Ovary (tissue), 10 donors: ENCODE measurements at places on chromosomes 7 and 10. TPM values are rescaled to one million over a fixed set of nuclear protein-coding genes. Genes with fewer than 3 reads are reported as not detected.

Gene SPDYE6
- not detected for total RNA-seq

DNA sequence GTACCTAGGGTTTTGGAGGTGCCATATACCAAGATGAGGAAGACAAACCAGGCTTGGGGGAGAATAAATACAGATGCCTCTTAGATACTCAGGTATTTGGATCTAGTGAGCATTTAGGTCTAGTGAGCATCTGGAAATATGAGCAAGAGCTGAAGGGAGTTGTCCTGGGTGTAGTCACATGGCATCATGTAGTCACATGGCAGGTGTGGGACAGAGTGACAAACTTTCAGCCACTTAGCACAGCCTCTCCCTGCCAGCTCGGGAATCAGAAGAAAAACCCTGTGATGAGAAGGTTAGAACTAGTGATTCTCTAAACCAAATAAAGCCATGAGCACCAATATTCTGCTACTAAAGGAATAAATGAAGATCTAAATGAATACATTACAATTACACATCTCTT lies 24.3 kb downstream of the RGR start:
- H3K27ac ChIP-seq, result no peak overlapping the region
- no peak for DNase-seq
- H3K27me3 ChIP-seq, result no peaks in the 10 kb centered on the region
- H3K36me3 ChIP-seq, result no peaks in the 10 kb centered on the region

GRCh38 chr7:100860702-100861615 lies 6.2 kb upstream of the TRIP6 start:
- no peaks in the 10 kb centered on the region for H3K4me1 ChIP-seq
- no peaks in the 10 kb centered on the region for H3K36me3 ChIP-seq
- H3K27me3 ChIP-seq, result no peaks in the 10 kb centered on the region
- no peak overlapping the region for H3K27ac ChIP-seq

DNA sequence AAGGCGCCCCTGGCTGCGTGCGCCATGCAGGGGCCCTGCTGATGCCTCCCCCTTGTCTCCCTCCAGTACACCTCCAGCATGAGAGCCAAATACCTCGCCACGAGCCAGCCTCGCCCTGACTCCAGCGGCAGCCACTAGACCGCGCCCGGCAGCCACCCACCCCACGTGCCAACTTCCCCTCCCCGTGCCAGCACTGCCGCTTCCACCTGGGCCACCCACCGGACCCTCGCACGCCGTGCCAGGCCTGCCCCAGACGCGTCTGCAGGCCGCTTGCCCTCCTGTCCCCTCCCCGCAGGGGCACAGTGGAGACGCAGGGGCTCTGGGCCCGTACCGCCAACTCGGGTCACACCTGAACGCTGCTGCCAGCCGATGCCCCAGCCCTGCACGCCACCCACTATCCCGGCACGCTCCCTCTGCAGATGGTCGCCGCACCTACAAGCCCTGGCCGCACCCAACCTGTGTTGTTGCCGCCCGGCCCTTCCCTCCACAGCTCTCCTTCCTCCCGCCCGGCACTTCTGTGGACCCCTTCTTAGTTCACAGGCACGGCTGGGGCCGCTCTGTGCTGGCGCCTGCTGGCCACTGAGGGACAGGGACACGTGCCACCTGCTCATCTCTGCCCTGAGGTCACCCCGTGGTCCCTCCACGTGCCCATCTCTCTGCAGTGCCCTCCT lies 26.3 kb upstream of the AMZ1 start:
- DNase-seq, result no peak
- H3K27ac ChIP-seq, result no peak overlapping the region

GRCh38 chr10:81136261-81136660 lies 598.6 kb downstream of the SH2D4B start:
- no peaks in the 10 kb centered on the region for H3K4me1 ChIP-seq
- H3K36me3 ChIP-seq, result no peaks in the 10 kb centered on the region
- H3K4me3 ChIP-seq, result no peak overlapping the region
- DNase-seq, result no peak
- no peak overlapping the region for H3K27ac ChIP-seq

DNA sequence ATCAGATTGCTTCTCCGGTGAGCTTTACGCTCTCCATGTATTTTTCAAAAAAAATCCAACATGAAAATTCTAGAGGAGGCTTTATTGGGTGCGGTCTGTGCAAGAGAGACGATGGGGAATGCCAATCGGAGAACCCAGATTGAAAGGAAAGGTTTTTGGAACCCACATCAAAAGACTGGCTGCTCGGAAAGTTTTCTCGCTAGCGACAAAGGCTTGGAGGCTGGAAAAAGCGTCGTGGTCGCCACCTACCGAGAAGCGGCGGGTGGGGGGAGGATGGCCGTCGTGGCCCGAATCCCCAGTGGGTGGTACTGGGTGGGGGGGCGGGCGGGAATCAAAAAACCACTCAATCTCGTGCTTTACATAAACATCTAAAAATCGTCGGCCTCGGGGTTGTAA lies 1.1 kb upstream of the GTF2I start:
- no peaks in the 10 kb centered on the region for H3K27me3 ChIP-seq
- peaks cover 5% of the 10 kb centered on the region for H3K4me1 ChIP-seq
- peak overlapping the region; percentile 54 for H3K4me3 ChIP-seq
- peak; percentile 55 for DNase-seq
- peak overlapping the region; percentile 77 for H3K27ac ChIP-seq

Gene LRGUK
- 0.92 TPM for total RNA-seq

GRCh38 chr10:118698421-118698820 lies 56.3 kb downstream of the CACUL1 start:
- no peak overlapping the region for H3K4me3 ChIP-seq
- no peaks in the 10 kb centered on the region for H3K36me3 ChIP-seq
- no peak overlapping the region for H3K27ac ChIP-seq
- no peaks in the 10 kb centered on the region for H3K4me1 ChIP-seq
- no peaks in the 10 kb centered on the region for H3K27me3 ChIP-seq

DNA sequence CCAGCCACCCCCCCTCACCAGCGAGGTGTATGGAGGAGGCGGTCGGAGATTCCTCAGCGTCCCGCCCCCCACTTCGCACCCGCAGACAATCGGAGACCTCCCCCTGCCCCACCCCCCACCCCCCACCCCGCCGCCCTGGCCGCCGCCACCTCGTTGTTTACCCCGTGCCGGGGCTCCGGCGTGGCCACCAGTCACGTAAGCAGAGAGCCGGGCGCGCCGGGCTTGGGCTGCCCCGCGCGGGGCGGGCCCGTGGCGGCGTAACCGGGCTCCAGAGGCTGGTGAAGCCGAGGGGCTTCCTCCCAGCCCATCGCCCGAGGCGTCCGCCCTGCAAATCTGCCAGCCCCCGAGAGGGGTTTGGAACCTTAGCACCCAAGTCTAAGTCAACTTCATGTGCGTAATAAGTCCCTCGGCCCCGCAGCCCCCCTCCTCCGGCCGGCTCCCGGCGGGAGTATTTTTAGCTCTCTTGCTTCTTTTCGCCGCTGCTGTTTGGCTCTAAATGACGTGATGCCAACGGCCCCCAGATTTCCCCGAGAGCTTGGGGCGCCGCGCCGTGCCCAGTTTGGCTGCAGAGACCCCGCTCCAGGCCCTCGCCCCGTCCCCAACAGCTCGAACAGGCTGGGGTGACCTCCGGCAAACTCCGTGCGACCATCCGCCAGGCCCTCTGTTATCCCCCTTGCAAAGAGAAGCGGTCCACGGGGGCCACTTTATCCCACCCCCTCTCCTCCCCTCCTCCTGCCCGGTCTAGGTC lies 2.7 kb downstream of the MXI1 start:
- H3K27me3 ChIP-seq, result no peaks in the 10 kb centered on the region
- no peaks in the 10 kb centered on the region for H3K36me3 ChIP-seq
- H3K4me1 ChIP-seq, result peaks cover 2% of the 10 kb centered on the region
- peak; percentile 69 for DNase-seq
- peak overlapping the region; percentile 95 for H3K27ac ChIP-seq

DNA sequence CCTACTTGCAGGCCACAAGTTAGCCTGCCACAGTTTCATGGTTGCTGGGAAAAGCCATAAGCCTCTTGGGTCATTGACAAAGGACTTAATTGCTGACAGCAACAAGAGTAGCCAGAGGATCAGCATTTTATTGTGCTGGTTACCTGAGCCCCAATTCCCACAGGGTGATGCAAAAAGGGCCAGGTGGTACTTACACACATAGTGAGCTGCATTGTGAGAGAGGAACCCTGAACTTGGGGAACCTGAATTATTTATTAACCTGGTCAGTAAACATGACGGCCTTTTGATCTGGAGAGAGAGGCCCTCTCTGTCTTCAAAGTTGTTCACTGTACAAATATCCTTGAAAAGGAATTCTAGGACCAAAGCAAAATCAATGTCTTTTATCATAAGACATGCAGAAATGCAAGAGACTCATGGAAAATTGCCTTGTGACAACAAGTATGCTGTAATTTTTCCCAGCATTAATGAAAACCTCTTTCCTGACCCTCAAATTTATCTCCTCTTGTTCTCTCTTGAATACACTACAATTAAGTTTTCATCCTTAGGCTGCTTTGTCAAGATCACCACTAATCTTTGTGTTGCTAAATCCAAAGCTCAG lies 102.9 kb upstream of the PHYHIPL start:
- H3K36me3 ChIP-seq, result no peaks in the 10 kb centered on the region
- no peaks in the 10 kb centered on the region for H3K27me3 ChIP-seq
- H3K27ac ChIP-seq, result no peak overlapping the region
- DNase-seq, result no peak

Gene RELN
- total RNA-seq, result 2.3 TPM

DNA sequence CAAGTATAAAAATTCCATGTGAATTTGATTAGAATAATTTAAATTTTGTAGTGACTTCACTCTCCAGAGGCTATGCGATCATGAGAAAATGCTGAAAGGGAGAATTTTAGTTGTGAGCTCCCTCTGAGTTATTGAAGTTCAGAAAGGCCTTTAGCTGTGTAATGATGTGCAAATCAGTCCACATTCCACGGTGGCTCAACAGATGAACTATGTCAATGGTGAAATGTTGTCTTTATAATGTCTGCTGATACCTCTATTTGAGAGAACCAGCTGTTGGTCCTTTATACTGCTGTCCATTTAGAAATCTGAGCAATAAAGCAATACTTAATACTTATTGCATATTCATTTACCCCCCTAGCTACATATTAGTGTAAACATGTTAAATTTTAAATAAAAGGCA lies 7.1 kb upstream of the ITGB8 start:
- H3K36me3 ChIP-seq, result no peaks in the 10 kb centered on the region
- no peaks in the 10 kb centered on the region for H3K27me3 ChIP-seq
- peaks cover 1% of the 10 kb centered on the region for H3K4me1 ChIP-seq

- no peaks in the 10 kb centered on the region for H3K4me1 ChIP-seq
- no peaks in the 10 kb centered on the region for H3K36me3 ChIP-seq
- H3K27me3 ChIP-seq, result no peaks in the 10 kb centered on the region
- no peak overlapping the region for H3K27ac ChIP-seq
- no peak for DNase-seq
Observed at GRCh38 chr7:117587931-117588330, 108.1 kb downstream of the CFTR start.

GRCh38 chr7:2099048-2099957 lies 133.4 kb downstream of the MAD1L1 start:
- no peak overlapping the region for H3K27ac ChIP-seq
- H3K4me3 ChIP-seq, result no peak overlapping the region
- H3K4me1 ChIP-seq, result peaks cover 14% of the 10 kb centered on the region
- no peak for DNase-seq
- no peaks in the 10 kb centered on the region for H3K36me3 ChIP-seq

DNA sequence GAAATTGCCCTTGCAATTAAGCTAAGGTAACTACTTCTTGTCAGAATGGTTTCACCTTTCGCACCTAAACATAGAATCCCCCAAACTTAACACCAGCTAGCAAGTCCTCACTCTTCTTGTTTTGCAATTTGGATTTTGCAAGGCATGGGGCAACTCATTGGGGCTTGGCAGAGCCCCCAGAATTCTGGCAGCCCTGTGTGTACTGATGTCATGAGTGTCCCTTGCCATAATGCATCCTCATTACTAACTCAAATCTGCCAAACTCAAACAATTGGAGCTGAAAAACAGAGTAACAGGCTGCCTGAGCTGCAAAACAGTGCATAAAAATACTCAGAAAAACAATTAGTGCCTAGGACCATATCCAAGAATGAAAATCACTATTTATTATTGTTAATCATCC lies 7.9 kb upstream of the XPNPEP1 start:
- H3K4me1 ChIP-seq, result no peaks in the 10 kb centered on the region
- H3K27ac ChIP-seq, result no peak overlapping the region
- H3K4me3 ChIP-seq, result no peak overlapping the region
- no peaks in the 10 kb centered on the region for H3K27me3 ChIP-seq
- no peak for DNase-seq

- peak; percentile 47 for DNase-seq
- H3K36me3 ChIP-seq, result no peaks in the 10 kb centered on the region
- H3K27ac ChIP-seq, result peak overlapping the region; percentile 54
- H3K4me3 ChIP-seq, result no peak overlapping the region
Observed at GRCh38 chr7:134766779-134767519, 12.5 kb upstream of the CALD1 start.
